Suppressor macrophage (primary cell): ENCODE measurements at places on chromosomes 2 and 18.

GRCh38 chr18:6776188-6776587 is 46.7 kb downstream of the ARHGAP28 start:
- no peak for DNase-seq

DNA sequence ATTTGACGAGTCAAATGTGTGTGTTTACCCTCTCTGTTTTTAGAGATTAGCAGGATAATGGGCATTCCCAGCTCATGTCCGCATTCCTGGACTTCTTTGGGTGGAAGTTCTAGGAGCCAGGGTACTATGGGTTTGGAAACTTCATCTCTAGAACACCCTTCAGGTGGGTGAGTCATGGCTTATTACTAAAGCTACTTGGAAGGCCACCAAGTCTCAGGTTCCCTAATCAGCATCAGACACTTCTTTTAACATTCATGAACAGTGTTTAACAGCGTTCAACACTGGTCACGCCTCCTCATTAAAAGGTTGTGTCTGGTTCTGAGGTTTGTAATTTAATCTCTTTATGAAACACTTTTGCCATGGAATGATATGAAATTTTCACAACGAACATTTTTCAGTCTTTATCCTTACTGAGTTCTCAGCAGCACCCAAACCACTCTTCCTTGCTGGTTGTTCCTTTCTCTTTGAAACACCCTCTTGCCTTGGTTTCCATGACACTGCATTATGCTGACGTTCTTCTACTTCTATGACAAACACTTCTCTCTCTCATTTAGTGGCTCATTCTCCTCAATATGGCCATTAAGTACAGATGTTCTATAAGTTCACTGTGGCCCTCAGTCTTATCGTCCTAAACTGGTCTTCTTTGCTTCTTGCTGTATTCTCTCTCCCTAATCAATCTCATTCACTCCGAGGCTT is 49.3 kb downstream of the MMADHC start:
- DNase-seq = no peak

GRCh38 chr18:36786686-36787085 is 42.1 kb downstream of the TPGS2 start:
- DNase-seq = no peak

GRCh38 chr2:46259777-46260168 is 37.4 kb upstream of the EPAS1 start:
- no peak for DNase-seq

GRCh38 chr2:118858485-118859156 is 11.2 kb upstream of the EN1 start:
- DNase-seq = no peak

DNA sequence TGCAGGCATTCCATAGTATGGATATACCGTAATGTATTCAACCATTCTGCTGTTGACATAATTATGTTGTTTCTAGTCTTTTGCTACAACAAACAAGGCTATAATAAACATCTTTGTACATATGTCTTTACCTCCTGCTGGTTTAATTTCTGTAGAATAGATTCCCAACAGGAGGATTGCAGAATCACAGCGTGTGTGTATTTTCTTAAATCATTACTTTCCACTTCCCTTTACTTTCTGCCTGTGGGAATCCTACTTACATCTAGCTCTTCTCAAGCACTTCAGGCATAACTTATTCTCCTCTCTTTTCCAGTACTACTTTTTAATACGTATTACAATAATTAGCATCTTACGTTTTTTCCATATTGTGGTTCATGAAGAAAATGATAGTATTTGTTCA is 13.0 kb upstream of the RIOK3 start:
- no peak for DNase-seq

- DNase-seq = no peak
These were observed 77.8 kb upstream of the STPG4 start for GRCh38 chr2:47232738-47233415.
